ENCODE measurements at places on chromosomes 6 and 20.

- no peak for DNase-seq
Measured at GRCh38 chr6:14783594-14783993, 462.3 kb upstream of the JARID2 start.

DNA sequence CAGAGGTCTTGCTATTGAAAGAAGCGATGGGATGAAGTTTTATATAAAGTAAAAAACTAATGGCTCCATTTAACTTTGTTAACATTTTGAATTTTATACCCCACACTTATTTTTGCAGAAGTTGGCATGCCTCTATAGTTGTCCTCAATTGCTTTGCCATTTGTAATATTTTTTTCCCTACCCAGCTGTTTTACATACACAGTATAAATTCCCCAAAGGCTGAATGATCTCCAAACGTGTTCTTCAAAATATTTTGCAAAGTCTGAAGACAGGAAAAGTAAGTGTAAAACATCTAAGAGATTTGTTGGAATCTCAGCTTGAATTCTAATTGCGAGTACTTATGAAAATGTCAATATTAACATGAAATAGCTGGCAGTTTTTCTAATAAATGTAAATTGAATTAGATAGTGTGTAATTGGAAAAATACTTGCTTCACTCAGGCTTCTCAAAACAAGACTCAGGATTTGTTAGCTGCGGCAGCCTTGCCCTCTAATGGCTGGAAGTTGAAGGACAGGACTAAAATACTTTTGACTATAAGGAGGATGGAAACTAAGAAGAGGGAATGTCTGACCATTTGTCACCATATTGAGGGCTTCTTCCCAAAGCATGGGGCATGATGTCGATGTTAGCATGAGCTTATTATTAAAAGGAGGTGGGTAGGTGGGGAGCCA lies 226.8 kb downstream of the UST start:
- DNase-seq, result no peak

DNA sequence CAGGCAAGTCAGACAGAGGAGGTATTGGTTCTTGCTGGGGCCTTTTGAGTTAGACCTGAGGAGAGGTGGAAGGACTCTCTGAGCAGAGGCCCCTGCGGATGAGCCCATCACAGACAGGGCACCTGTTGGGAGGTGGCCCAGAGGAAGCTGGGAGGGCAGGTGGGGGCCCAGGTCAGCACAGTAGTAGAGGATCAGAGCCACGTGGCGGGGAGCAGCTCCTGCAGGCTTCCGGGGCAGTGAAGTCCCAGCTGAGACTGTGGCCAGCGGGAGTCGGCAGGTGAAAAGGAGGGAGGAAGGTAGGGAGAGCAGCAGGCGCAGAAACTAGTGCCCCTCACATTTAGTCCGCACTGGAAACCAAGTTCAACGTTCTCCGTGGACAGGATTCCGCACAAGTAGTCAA lies 61.8 kb downstream of the RSPH3 start:
- DNase-seq, result no peak

DNA sequence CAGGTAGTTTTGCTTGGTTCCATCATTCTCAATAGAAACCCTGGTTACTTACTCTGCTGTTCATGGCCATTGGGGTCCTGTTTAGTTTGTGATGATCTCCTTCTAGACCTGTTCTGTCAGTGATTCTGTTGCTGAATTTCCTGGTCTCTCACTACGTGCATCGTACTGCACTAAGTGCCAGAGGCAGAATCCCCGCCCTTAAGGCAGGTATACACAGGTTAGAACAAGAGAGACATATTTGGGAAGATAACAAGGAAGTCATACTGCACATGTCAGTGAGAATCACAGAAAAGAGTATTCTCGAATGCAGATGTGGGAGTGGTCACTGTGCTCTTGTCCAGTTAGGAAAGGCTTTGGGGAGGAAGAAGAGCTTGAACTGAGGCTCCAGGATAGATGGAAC lies 148.1 kb upstream of the MYLIP start:
- DNase-seq, result no peak

DNA sequence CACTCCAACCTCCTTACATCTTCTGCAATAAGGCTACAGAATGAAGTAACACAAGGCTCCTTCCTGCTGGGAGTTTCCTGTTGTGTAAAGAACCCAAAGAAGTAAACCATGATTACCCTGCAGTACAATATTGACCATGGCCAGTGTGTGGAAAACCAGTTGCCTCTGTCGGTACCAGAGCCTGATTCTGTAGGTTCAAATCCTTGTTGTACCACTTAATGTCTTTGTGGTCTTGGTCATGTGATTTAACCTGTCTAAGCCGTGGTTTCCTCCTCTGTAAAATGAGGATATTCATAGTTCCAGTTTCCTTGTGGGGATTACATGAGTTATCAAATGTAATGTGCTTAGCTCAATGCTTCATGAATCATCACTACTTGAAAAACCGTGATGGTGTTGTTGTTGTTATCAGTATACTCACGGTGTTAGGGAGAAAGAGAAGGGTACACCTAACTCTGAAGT lies 60.3 kb upstream of the PRELID3B start:
- DNase-seq, result no peak

- no peak for DNase-seq
Measured at GRCh38 chr6:27407153-27407814, 18.7 kb downstream of the ZNF391 start.

DNA sequence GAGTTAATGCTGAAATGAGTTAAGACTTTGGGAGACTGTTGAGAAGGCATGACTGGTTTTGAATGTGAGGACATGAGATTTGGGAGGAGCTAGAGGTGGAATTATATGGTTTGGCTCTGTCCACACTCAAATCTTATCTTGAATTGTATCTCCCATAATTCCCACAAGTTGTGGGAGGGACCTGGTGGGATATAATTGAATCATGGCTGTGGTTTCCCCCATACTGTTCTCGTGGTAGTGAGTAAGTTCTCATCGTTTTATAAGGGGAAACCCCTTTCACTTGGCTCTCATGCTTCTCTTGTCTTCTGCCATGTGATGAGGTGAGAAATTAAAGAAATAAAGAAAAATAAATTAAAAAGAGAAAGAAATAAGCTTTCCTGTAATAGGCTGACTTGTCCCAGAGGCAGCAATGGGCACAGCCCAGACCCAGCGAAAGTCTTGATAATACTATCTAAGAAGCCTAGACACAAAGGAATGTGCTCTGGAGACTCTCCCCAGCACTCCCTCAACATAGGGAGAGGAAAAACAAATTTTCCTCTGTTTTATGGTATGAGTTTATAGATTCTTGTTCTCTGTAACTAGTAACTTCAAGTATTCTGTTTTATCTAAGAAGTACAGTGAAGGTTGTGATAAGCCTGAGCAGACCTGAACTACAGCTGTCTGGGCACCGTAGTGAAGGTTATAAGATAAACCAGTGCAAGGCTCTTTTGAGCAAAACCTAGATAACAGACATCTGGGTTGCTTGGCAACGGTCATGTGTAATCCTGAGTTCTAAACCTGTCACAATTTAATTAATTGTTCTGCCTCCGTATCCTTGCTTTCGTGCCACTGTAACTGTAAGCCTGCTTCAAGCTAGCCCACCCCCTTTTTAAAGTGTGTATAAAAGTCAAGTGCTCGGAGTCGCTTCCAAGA lies 88.9 kb upstream of the ECI2 start:
- no peak for DNase-seq

DNA sequence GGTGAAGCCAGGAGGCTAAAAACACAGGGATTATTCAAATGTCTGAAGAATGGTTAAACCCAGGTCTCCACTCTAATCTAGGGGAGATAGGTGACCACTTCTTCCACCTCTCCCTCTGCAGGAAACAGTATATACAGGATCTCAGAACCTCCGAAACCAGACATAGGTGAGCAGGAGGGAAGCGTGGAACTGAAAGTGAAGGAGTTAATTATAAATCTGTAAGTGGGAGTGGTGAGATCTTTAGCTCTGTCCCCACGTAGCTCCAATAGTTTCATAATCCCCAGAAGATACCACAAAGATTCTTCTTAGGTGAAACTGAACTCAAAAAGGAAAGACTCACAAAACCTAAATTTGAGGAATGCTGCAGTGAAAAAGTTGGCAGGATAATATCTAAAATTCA lies 76.8 kb downstream of the THEMIS start:
- DNase-seq, result no peak

DNA sequence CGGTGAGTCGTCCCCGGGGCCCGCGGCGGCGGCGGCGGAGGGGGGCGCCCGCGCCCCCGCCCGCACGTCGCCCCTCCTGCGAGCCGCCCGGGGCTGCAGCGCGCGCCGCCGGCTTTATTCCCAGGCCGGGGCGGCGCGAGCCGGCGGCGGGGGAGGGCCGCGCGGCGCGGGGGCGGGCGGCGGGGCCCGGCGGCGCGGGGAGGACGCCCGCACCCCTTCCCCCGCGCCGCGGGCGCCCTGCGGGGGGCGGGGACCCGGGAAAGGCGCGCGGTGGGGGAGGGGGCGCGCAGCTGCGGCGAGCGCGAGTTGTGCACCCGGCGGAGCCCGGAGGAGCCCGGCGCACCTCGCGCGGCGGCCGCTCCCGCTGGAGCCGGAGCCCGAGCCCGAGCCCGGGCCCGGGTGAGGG lies 646 bp downstream of the HMGA1 start:
- DNase-seq, result peak; percentile 43

DNA sequence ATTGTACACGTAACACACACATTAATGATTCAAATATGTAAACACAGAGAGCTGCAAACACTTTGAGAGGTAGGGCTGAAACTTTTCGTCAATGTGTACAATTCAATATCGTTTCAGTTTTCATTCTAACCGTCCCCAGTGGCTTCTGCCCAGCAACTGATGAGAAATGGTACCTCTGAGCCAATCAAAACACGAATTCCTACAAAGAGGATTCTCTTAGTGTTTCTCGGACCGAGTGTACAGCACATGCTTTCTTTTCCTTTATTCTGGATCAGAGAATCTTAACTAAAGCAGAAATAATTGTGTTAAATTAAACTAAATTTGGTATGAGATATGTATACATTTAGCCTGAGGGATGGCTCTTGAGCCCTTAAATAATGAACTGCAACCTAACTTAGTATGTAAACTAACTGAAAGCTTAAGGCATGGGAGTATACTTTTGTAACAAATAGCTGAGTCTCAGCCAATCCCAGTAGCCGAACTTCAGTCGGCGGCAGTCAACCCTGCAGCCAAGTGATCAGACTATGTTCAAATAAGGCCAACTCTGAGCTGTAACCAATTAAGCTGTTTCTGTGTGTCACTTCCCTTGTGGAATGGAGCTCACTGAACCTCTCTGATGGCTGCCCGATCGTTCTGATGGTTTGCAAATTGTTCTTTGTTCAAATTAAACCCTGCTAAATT lies 16.1 kb downstream of the BTN2A1 start:
- DNase-seq, result peak; percentile 94

GRCh38 chr20:48405909-48406308 lies 421.9 kb downstream of the PREX1 start:
- no peak for DNase-seq

- no peak for DNase-seq
Measured at GRCh38 chr20:61845233-61845671, 220.4 kb downstream of the TAF4 start.

- DNase-seq, result no peak
Measured at GRCh38 chr6:150722614-150723344, 123.1 kb downstream of the PLEKHG1 start.

GRCh38 chr20:1331101-1331500 lies 2.2 kb upstream of the SDCBP2 start:
- no peak for DNase-seq

DNA sequence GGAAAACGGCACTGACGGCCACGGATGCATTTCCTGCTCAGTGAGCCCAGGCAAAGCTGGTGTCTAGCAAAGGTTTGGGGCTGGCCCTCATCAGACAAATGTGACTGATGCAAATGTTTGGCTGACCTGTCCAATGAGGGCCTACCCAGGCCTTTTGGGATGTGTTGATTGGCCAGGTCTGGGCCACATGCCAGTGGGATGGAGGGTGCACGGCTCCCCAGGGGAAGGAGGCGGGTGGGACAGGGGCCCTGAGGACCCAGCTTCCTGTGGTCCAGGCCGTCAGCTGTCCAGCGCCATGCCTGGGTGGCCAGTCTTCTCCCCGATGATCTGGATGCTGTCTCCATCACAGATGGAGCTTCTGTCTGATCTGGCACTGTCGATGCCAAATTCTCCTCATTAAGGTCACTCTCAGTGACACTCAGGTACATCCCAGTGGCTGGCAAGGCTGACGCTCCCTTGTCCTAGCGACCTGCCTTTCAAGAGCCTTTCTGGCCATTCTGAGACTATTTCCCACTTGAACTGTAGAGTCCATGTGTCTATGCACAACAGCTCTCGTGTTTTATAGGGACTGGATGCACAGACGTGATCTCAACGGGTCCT lies 43.0 kb downstream of the NTSR1 start:
- DNase-seq, result no peak

DNA sequence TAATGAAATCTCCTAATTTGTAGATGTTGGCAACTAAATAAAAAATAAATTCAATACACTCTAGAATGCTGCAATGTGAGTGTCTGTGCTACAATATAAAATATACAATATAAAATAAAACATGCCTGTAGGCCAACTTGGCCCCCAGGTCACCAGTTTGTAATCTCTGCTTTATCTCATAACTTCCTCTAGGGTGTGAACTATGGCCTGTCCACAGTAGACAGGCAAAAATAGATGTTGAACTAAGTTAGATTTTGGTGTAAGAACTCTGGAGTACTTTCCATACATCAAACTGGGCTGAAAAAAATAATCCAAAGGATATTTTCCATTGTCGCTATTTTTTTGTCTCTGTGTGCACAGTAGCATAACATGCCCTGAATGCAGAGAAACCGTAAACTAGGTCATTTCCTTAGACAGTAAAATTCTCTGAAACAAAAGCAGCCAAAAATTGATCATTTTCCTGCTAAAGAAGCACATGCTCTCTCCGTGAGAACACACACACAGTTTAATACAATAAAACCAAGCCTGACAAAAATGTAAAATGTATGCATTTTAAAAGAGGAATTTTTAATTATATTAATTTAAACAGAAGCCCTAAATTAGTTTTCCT lies 98.5 kb upstream of the ZFP64 start:
- no peak for DNase-seq

DNA sequence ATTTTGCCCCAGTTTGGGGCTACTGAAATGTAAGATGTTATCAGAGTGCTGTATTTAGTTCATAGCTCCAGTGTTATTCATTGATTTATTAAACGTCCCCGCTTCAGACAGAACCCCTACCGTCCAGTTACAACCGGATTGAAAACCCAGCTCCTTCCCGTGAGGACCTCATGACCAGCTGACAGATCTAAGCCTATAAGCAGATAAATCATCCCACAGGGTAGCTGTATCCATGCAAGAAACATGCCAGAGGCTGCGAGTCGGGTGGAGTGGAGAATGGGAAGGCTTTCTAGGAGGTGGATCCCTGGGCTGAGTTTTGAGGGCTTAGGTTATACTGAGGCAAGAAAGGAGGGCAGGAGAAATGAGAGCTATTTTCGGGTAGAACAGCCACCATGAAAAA lies 260.0 kb downstream of the ARID1B start:
- DNase-seq, result no peak

DNA sequence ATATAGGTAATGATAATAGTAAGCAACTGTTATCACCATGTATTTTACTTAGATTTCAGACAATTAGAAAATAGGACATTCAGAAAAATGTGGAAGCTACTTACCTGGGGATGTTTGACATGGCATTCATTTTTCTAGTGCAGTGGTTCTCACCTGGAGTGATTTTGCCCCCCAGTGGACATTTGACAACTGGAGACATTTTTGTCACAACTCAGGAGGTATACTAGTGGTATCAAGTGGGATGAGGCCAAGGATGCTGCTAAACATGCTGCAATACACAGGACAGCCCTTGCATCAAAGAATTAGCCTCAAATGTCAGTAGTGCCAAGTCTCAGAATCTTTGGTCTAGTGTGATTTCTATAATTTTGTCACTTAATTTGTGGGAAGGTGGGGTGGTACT lies 36.1 kb downstream of the NUS1 start:
- no peak for DNase-seq

- DNase-seq, result no peak
Measured at GRCh38 chr6:63813566-63814120, 178.0 kb downstream of the PHF3 start.
